ENCODE measurements at places on chromosomes 6 and 20.

DNA sequence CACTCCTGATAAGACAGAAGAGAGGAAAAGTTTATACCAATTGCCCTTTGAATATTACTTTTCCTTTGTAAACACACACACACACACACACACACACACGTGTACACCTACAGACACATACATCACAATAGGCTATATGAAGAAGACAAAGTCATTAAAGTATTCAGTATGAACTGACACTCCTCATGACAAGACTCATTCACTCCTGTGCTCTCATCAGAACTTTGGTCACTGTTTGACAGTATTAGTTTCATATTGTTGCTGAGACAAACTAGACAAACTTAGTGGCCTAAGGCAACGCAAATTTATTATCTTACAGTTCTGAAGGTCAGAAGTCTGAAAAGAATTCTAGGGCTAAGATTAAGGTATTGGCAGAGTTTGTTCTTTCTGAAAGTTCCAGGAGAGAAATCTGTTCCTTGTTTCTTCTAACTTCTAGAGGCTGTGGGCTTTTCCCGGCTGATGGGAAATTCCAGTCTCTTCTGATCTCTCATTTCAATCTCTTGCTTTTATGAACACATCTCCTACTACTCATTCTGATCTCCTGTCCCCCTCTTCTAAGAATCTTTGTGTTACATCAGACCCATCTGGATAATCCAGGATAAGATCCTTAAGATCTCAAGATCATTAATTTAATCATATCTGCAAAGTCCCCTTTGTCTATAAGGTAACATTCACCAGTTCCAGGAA, 171.3 kb downstream of the HACE1 start:
- DNase-seq: no peak

DNA sequence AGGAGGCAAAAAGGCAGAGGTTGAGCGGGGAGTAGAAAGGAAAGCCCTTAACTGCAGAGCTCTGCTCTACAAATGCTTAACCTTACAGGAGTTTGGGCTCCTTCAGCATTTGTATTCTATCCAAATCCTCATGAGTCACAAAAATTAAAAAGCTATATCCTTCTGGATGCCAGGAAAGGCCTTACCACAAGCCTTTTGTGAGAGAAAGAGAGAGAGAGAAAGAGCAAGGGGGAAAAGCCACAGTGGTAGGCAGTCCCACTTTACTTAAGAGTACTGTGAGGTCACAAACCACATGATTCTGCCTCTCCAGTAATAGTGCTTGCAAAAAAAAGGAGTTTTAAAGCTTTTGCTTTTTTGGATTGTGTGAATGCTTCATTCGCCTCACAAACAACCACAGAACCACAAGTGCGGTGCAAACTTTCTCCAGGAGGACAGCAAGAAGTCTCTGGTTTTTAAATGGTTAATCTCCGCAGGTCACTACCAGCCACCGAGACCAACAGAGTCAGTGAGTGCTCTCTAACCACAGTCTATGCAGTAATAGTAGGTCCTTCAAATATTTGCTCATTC, at the start of gene RUNX2:
RUNX2 (plus strand) TSS at position 375 of the 567 bp plus-strand sequence. CDS start 397 bp downstream, outside the sequence.
- peak; percentile 97 for DNase-seq

- no peak for DNase-seq
Measured at GRCh38 chr6:42271834-42272805, 54.5 kb upstream of the MRPS10 start.

DNA sequence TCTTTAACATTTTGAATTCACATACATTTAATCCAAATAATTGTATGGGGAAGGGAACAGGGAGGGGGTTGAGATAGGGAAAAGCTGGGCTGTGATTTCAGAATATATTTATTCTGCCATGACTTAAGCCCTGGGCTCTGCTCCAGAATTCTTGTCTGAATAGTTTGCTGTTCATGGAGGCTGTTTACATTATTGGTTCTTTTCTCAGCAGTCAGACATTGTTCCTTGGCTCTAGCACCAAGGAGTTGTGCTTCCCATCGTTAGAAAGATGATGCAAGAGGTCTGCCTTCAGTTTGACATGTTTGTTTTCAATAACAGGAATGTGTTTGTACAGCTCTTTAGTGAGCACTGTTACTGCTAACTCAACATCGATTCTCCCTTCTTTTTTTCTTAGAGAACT, 198.8 kb upstream of the CDYL start:
- peak; percentile 94 for DNase-seq

- no peak for DNase-seq
Measured at GRCh38 chr6:98838032-98838431, 3.7 kb downstream of the POU3F2 start.

DNA sequence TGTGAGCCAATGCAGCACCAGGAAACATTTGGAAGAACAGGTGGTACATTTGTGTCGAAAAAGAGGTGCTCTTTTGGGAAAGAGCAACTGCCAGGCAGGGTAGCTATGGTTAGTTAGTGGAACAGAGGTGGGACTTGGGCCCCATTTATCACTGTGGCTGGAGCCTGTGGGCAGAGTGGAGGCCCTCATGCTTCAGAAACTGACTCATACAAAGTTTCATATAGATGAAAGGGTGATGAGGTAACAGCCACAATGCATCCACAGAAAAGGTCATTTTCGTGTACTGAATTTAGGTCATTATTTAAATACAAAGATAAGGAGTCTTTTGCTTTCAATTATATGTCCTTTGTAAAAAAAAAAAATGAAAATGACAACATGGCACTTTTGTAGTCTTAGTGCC, 76.4 kb upstream of the HS3ST5 start:
- DNase-seq: peak; percentile 47

DNA sequence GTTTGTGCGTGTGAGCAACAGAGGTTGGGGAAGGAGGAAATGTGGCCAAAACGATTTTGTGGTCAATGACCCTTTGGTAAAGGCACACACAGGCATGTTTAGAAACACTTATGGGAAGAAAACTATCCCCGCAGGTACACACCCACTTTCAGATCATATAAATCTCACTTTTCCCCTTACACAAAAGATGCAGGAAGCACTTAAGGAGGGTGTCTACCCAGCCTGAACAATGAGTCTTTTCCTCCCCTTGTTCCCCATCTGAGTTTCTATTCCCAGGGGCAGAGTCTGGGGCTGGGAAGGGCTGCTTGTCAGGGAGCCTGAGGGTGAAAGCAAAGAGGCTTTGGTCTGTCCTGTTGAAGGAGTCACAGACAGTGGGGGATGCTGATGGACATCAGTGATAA, 193.2 kb upstream of the SALL4 start:
- peak; percentile 17 for DNase-seq

- DNase-seq: peak; percentile 5
Measured at GRCh38 chr6:96391776-96392360, 129.7 kb upstream of the UFL1 start.

DNA sequence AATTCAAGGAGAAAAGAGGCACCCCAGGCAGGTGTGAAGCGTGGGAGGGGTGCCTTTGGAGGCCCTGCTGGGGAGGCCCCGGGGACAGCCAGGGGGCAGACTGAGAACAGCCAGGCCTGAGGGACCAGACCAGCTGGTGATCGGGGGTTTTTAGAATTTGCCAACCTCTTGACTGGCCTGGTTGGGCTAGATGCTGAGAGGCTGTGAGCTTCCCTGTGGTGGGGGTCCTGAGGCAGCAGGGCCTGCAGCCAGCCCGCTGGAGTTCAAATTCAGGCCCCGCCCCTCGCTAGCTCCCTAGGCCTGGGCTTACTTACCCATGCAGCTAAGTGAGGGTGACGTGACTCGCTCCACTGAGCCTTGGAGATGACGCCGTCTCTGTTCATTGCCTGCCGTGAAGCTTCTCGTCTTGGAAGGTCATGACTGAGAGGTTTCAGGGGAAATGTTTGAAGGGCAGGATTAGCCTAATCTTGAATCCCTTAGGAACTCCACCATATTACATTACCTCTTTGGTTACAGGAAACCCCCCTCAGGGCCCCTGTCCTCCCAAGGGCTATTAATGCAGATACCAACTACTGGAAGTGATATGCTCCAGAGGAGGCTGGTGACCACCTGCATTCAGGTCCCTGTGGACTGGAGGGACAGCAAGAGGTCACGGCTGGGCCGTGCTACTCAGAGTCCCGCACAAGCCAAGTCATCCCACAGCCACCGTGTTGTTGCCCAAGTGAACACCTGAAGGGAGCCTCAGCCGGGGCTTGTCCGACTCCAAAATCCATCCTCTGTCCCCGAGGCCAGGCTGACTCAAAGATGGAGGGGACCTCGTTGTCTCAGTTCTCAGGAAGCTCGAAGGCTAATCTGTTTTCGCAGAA, 73.9 kb upstream of the DUSP22 start:
- no peak for DNase-seq

DNA sequence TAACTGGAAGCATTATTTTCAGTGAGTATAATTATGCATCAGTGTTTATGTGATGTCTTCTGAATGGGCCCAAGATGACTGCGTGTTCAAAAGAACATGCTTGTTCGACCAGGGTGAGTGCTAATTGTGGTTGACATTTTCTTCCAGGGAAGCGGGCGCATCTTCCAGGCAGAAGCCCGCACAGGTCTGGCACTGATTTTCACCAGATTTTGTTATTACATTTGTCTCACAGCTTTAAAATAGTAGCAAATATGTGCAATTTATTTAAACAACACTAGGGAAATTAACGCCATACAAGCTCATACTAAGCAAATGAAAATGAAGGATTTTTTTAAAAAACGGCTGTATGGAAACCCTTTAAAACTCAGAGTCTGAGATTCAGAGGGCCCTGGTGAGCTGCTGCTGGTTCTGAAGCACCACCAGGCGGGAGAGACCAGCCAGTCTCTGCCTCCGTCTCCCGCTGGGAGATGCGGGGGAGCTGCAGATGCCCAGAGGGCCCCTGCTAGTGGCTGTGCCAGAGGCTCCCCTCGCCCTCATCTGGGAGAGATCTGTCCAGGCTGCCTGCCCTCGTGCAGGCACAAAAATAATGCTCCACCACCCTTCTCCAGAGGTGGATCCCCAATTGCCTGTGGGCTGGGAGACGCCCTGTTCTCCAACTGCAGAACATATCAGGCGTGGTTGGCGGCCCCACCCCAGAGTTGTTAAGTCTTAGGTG, 297.0 kb downstream of the TAF4 start:
- no peak for DNase-seq

GRCh38 chr20:58403272-58403671, 14.2 kb downstream of the VAPB start:
- no peak for DNase-seq

DNA sequence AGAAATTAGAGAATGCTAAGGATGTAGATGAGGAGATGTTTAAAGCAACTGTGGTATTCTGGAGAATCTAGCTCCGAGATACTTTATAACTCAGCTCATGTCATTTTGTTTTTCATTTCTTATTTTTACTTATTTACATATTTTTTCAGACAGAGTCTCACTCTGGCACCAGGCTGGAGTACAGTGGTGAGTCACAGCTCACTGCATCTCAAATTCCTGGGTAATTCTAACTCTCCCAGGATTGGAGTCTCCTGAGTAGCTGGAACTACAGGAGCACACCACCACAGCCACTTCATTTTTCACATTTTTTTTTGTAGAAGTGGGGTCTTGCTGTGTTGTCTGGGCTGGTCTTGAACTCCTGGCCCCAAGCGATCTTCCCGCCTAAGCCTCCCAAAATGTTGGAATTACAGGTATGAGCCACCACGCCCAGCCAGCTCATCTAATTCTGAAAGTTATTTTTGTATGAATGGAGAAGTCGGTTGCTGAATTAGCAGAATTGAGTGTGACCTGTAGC, 94.3 kb upstream of the FAM8A1 start:
- DNase-seq: peak; percentile 57

Data from astrocyte of the spinal cord (primary cell).